ENCODE measurements at places on chromosomes 13 and 19.

DNA sequence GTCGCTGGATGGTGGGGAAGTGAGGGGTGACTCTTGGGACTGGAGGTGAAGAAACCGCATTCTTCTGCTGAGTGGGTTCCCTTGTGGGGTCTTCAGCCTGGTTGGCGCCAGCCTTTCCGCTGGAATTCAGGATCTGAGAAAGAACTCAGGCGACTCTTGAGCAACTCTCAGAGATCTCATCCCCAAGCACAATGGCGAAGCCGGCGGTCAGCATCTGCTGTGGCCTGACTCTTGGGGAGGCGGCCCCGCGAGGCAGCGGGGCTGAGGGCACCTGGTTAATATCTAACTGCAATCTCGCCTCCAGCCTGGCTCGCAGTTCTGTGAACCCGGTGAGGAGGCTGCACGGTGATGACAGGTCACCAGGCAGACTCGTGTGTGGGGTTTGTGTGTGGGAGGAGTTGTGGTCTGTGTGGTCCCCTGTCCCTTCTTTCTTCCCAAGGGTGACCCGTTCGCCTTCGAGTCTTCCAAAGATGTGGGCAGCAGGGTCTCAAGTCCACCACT lies 883 bp downstream of the ZNF441 start:
- peak; percentile 27 for DNase-seq

DNA sequence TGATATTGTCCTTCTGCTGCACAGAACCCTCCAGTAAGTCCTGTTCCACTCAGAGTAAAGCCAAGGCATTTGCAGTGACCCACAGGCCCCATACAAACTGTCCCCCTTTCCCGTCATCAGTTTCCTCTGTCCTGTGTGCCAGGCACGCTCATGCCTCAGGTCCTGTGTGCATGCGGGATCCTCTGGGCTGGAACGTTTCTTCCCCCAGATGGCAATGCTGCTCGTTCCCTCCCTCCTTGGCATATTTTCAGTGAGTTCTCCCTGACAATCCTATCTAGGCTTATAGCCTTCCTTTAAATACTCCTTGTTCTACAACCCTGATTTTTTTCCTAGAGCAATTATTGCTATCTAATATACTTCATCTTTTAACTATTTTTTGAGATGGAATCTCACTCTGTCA lies 5.7 kb downstream of the OPA3 start:
- no peak for DNase-seq

DNA sequence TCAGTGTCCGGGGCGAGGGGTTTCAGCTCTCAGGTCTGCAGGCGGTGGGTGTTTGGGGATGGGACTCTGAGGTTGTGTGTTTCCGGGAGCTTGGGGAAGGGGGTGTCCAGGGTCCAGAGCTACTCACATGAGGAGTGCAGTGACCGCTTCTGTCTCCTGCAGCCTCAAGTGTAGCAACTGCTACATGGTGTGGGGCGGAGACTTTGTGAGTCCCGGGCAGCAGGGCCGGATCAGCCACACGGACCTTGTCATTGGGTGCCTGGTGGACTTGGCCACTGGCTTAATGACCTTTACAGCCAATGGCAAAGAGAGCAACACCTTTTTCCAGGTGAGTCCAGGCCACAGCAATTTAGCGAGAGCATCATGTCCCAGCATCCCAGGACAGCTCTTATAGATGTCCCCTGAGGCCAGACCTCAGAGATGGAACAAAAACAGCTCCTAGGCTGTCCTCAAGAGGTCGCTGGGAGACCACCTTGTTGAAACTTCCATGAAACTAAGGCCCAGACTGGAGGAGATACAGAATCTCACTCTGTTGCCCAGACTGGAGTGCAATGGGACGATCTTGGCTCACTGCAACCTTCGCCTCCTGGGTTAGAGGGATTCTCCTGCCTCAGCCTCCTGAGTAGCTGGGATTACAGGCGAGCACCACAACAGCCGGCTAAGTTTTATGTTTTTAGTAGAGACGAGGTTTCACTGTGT lies 44.9 kb downstream of the RYR1 start:
- DNase-seq = no peak

GRCh38 chr13:110425444-110425780 lies 118.3 kb downstream of the COL4A2 start:
- DNase-seq = no peak

DNA sequence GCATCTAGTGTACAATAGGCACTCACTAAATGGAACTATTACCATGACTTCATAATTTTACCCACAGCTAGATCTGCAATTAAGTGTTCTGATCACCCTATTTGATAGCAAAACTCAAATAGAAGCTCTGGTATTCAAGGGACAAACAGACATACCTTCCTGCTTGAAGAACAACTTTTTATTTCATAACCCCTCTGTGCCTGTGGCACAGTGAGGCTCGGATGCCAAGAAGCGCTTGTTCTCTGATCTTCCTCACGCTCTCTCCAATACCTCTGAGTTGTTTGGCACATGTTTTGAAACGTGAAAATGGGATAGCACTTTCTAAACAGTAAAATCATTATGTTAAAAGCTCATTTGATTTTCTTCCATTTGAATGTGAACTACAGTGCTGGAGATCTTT lies 232.0 kb downstream of the KLF5 start:
- no peak for DNase-seq

GRCh38 chr19:8488365-8488764 lies 14.1 kb downstream of the PRAM1 start:
- no peak for DNase-seq

- DNase-seq = peak; percentile 40
Measured at GRCh38 chr19:46493236-46494145, 2.2 kb downstream of the PNMA8B start.

DNA sequence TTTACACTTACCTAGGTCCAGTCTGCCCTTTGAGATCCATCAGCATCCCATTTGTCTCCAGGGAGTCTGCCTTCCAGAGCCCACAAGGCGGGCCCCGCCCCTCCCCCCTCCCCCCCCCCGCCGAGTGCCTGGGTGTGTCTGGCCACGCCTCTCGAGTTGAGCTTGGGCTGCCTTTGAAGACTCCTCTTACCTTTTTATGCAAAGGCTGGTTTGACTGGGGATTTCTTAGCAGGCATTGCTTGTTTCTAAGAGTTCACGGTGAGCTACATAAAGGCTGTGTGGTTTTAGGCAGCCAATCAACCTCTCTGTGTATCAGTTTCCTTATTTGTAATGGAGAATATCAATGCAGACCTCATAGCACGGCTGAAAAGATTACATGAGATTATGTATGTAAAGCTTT lies 11.3 kb downstream of the GPR12 start:
- no peak for DNase-seq

- peak; percentile 83 for DNase-seq
Measured at GRCh38 chr19:1074544-1075283, 7.7 kb downstream of the ARHGAP45 start.

GRCh38 chr13:66001140-66001539 lies 1229.0 kb downstream of the PCDH9 start:
- DNase-seq = no peak

DNA sequence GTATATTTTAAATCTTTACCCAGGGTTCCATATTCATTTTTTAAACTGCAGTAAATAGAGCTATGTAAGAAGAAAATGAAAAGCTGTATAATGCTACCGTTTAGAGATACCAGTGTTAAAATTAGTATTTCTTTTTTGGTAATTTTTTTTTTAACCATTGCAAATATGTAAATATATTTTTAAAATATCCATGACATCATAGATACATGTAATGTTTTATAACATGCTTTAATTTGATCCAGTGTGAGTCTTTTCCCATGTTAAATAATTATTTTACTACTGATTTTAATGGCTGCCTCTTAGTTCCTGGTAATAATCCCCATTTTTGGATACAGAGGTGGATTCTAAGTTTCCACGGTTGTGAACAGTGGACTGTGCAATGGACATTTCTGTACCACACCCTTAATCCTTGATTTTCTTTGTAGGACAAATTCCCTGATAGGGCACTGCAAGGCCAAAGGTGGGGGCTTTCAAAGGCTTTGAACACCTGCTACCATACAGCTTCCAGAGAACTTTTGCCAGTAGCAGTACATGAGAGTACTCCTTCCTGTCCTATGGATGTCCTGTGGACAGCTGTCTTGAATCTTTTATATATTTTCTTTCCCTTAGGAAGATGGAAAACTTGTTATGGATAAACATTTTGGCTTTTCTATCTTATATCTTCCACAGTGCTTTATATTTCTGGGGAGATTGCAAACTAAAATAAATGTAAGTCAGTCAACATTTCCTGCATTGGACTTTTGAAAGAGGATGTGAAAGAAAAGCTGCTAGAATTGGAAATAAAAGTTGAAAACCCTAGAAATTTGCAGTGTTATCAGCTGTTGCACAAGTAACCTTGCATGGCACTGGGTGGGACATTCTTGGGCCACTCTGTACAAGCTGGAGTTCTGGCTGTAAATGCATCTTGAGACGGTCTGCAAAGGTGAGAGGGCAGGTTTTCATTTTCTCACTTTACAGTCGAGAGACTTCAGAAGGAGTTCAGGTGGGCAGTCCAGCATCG lies 46.8 kb downstream of the ARHGEF7 start:
- no peak for DNase-seq

DNA sequence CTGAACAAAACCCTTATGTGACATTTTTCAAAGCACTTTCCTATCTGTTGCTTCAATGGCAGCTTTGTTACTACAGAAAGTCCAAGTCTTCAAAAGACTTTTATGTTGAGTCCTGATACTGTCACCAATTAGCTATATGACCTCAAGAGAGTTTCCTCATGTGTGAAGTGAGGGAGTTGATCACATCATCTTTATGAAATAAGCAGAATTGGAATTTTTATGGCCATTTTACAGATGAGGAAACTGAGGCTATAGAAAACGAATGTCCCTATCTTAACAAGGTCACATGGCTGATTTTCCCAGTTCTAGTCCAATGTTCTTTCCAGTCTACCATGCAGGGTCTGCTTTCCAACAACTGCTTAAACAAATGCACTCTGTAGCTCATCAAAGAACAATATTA lies 2.6 kb downstream of the TNFRSF19 start:
- DNase-seq = no peak

GRCh38 chr13:53848366-53848961 lies 819.9 kb downstream of the OLFM4 start:
- no peak for DNase-seq

GRCh38 chr13:98060282-98060681 lies 82.6 kb upstream of the FARP1 start:
- DNase-seq = no peak

DNA sequence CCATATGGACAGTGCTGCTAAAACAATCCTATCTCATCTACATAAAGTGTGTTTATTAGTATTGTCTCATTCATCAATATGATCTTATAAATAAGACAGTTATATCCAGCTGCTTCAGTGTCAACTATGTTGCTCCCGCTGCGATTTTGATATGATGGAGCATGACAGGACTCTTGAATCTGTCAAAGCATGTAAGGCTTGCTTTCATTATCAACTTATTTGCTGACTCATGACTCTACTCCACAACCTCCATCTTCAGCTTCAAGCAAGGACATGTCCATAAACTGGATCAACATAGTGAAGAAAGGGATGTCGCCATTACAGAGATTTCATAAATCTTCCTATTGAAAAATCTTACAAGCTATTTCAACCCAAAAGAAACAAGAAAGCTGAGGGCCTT lies 2812.6 kb downstream of the PCDH9 start:
- DNase-seq = no peak

DNA sequence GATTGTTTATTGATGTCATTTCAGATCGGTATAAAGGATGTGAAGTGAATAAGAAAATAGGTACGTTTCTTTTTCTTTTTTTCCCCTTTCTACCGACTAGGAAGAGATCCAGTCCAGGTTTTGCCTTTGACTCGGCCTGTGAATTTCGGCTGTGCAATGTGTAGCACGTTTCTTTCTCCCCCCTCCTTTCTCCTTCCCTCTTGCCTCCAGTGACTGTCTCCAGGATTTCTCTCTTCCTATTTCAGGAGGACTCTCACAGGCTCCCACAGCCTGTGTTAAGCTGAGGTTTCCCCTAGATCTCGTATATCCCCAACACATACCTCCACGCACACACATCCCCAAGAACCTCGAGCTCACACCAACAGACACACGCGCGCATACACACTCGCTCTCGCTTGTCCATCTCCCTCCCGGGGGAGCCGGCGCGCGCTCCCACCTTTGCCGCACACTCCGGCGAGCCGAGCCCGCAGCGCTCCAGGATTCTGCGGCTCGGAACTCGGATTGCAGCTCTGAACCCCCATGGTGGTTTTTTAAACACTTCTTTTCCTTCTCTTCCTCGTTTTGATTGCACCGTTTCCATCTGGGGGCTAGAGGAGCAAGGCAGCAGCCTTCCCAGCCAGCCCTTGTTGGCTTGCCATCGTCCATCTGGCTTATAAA lies at the start of gene GPC6:
GPC6 (plus strand) TSS at position 185 of the 657 bp plus-strand sequence.
- no peak for DNase-seq

DNA sequence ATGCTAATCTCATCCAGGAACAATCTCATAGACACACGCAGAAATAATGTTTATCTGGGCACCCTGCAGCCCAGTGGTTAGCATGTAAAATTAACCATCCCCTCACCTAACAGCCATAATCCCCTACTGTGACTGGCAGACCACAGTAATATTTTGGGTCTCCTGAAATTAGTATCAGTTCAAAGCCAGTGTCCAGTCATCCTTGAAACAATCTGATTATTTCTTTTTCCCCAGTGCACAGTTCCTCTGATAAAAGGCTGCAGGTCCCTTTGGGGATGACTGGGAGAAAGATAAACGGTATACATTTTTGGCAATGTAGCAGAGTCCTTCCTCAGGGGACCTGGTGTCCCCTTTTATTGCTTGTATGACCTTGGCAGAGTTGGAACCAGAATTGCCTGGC lies 50.4 kb upstream of the CYSLTR2 start:
- no peak for DNase-seq

DNA sequence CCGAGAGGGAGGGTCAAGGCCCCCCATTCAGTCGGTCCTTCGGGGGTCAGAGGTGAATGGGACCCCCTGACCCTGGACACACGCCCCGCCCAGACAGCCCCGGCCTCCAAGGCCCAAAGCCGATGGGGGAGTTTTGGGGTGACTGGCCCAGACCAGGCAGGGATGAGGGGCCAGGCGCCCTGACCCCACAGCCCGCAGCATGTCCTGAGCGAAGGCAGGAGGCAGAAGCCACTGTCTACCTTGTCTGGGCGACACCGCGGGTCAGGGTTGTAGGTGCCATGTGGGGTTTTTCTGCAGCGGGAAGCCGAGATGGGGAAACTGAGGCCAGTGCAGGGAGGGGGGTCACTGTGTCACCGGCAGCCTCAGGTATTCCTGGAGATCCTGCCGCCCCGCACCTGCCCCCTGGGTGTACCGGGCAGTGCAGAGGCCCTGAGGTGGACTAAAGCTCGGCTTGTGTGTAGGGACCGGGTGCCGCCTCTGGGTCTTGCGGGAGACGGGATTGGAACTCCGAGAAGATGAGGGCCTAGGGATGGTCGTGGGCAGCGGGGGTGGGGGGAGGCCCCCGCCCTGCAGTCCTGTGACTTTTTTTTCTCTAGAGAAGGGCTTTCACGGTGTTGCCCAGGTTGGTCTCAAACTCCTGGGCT lies 8.5 kb downstream of the ARID3A start:
- no peak for DNase-seq

GRCh38 chr19:49954092-49954829 lies 6.7 kb downstream of the SIGLEC11 start:
- DNase-seq = no peak

- DNase-seq = no peak
Measured at GRCh38 chr13:27118428-27119054, 53.1 kb downstream of the USP12 start.

- no peak for DNase-seq
Measured at GRCh38 chr13:34826432-34826831, 115.6 kb upstream of the NBEA start.
